Dermis blood vessel endothelial cell (primary cell): ENCODE measurements at places on chromosomes 7 and 10. TPM values are rescaled to one million over a fixed set of nuclear protein-coding genes. Genes with fewer than 3 reads are reported as not detected.

GRCh38 chr7:117489911-117490310 lies 10.1 kb downstream of the CFTR start:
- DNase-seq: no peak

- no peak for DNase-seq
Measured at GRCh38 chr7:19020062-19020461, 97.4 kb downstream of the TWIST1 start.

GRCh38 chr7:127252778-127253280 lies at the start of gene GRM8:
TSS of gene GRM8 (minus strand) at chr7:127252941.
- peak; percentile 54 for DNase-seq

GRCh38 chr7:138842111-138842510 lies 44.1 kb upstream of the ATP6V0A4 start:
- DNase-seq: peak; percentile 40

GRCh38 chr7:87100326-87100725 lies 40.9 kb upstream of the ELAPOR2 start:
- no peak for DNase-seq

GRCh38 chr10:16828701-16829175 lies 11.5 kb upstream of the RSU1 start:
- DNase-seq: peak; percentile 92

DNA sequence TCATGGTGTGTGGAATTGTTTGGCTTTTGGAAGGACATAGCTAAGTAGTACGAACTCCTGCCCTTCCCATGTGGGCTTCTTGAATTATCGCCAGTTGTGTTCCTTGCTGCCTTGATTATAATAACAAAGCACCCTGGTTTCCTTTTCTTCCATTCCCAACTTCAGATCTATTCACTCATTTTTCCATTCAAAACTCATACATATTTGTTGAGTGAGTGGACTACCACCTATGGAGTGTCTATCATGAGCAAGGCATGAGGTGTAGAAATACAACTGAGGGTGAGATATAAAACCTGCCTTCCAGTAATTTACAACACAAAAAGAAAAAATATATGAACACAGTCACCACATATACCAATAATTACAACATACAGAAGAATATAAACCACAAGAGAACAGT lies 4.9 kb upstream of the COL17A1 start:
- no peak for DNase-seq

GRCh38 chr7:47737601-47738000 lies 155.7 kb upstream of the TNS3 start:
- no peak for DNase-seq

DNA sequence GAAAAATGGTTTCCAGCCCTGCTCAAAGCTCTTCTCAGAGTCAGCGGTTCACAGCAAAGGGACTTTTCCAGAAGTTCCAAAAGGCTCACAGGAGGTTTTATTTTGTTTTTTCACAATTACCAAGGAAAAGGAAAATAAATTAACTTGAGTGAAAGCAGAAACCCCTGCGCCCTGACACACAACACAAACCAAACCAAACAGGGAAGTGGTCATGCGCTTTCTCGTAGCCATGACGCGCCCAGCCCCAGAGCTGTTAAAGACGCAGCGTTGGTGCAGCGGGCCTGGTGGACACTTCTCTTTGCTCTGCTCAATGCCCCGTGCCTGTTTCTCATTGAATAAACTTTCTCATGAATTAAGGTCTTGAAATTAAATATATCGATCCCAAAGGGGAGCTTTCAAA lies 134.4 kb upstream of the LYZL2 start:
- DNase-seq: no peak

GRCh38 chr10:77187376-77187999 lies 450.1 kb downstream of the KCNMA1 start:
- DNase-seq: no peak

DNA sequence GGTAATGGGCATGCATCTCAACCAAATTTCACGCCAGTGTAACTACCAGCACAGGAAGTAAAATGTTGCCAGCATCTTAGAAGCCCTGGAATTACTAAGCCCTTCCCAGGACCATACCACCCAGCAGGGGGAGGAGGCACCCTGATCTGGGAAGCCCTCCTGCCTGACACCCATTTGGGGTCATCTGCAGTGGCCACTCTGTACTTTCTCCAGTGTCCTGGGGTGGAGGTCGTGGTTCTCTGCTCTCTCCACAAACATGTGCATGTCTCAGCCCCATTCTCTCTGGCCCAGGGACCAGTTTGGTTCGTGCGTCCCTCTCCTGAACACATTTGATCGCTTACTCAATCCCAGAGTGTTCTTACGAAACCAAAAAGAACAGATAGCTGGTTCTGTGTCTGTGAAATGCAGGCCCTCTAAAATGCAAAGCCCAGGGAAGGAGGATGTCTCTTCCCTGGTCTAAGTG lies 9.4 kb upstream of the LRRC27 start:
- no peak for DNase-seq

DNA sequence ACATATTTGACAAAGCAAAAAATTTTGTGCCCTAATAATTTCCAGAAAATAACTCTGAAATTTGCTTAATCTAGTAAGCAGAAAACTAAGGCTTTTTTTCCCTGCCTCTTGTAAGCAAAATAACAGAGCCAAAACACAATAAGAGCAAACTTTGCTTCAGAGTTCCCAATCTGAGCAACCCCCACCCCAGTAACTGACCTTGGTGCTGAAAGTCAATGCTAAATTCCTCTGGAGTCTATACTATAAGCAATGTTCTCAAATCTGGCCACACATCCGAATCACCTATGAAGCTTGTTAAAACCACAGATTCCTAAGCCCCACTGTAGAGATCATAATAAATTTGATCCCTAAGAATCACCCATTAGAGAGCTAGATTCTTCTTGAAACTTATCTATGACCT lies 150.5 kb downstream of the ELAPOR2 start:
- peak; percentile 14 for DNase-seq

- no peak for DNase-seq
Measured at GRCh38 chr10:72550239-72550638, 75.6 kb downstream of the MICU1 start.

DNA sequence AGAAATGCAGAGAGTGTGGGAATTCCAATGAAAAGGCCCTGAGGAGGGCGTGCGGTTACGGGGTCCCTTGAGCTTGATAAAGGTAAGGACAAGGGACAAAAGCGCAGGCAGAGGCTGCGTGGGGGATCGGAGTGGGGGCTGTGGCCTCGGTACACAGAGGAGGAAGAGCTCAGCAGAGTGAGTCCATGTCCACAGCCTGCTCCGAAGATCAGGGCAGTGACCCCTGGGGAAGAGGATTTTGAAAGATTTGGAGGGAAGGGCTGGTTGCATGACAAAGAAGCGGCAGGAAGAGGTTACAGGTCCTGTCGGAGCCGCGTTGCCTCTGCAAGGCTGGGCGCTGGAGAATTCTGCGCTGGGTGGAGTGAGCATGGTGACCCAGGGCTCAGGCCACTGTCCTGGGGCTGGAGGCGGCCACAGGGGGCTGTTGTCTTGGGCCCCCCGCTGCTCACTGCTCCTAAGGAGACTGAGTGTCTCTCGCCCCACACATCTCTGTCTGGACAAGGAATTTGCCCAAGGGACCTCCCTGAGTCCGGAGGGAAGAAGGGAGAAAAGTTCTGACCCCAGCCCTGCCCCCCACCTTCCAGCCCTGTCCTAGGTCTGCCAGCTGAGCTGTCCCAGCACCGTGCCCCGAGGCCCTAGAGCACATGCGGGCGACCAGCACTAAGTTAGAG lies 69.8 kb upstream of the INSIG1 start:
- no peak for DNase-seq

DNA sequence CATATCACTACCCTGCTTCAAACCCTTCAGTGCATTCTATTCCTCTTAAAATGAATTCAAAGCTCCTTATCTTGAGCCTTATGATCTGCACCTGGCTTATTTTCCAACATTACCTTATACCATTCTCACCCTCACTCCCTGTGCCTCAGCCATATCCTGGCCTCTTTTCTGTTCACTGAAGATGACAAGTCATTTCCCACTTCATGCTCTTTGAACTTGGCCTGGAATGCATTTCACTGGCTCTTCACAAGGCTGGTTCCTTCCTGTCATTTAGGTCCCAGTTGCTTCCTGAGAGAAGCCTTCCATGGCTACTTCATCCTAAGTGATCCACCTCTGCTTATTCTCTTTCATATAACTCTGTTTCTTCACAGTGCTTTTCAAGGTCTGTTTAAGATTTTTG lies 3.2 kb upstream of the LIPF start:
- DNase-seq: peak; percentile 45

DNA sequence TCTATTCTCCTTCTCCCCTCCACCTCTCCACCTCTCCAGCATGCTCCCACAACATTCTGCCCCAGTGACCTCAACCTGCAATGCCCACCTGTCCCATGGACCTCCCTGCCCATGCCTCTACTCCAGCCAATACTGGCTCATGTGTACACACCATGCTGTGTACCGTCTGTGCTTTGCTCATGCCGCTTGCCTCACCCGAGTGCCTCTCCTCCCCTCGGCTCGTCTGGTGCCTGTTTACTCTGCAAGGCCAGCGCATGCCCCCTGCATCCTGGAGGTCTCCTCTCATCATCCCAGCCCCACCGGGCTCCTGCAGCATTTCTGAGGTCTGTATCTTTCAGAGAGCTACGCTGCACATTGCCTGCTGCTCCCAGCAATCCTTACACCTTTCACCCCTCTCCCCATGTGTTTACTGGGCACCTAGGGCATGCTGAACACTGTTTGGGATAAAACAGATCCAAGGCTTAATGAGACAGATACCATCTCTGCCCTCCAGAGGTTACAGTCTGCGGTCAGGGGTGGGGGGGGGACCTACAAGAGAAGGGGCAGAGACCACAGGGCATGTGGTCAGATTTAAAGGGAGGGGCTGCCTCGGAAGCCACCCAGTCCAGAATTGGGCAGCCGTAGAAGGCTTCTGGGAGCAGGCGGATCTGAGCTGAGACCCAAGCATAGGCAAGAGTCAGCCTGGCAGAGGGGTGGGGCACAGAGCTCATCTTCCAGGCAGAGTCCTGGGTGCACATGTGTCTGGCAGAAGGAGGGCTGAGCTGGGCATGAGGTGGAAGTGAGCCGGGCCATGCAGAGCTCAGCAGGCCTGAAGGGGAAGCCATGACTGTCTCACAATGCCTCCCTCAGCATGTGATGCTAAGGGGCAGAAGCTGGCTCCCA lies 29.6 kb upstream of the PSAP start:
- no peak for DNase-seq

DNA sequence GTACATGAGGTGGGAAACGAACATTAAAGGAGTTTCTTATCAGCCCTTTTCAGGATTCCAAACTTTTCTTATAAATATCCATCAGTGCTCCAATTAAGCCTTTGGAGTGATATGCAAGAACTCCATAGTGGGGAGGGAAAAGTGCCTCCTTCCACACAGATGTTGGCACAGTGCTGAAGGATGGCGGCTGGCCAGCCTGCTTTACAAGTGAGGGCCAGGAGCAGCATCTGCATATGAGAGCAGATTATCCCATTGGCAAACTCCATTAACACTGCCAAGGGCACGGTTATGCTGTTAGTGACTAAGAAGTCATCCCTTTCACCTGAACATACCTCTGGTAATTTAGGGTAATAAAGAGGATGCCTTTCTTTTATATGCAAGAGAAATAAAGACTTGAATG lies 543.1 kb downstream of the CNTNAP2 start:
- no peak for DNase-seq

- peak; percentile 22 for DNase-seq
Measured at GRCh38 chr7:51369746-51370145, 53.1 kb upstream of the COBL start.

DNA sequence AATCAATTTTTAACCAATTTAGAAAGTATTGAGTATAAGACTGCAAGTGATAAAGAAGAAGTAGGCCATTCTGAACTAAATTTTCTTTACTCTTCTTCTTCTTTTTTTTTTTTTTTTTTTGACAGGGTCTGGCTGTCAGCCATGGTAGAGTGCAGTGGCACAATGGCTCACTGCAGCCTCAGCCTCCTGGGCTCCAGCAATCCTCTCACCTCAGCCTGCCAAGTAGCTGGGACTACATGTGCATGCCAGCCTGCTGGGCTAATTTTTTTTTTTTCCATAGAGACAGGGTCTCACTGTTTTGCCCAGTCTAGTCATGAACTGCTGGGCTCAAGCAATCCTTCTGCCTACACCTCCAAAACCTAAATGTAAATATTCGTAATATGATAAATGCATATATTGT lies 63.2 kb downstream of the DGKB start:
- DNase-seq: no peak

- DNase-seq: no peak
Measured at GRCh38 chr7:41428381-41428780, 274.5 kb downstream of the INHBA start.

DNA sequence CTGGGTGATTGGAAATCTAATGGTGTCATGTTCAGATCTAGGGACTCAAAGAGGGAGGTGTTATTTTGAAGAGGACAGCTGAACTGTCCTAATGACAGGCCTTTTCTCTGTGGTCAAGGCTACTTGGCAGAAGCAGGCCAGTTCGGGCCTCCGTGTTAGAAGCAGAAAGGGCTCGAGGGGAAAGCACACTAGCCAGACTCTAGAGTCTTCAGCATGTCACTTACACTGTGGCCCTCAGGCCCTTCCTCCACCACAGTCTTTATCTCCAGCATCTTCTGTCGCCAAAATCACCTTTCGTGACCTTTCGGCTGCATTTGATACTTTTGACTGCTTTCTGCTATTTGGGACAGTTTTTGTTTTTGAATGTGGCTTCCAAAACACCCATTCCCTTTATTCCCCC lies 123.3 kb downstream of the CNNM2 start:
- DNase-seq: no peak

DNA sequence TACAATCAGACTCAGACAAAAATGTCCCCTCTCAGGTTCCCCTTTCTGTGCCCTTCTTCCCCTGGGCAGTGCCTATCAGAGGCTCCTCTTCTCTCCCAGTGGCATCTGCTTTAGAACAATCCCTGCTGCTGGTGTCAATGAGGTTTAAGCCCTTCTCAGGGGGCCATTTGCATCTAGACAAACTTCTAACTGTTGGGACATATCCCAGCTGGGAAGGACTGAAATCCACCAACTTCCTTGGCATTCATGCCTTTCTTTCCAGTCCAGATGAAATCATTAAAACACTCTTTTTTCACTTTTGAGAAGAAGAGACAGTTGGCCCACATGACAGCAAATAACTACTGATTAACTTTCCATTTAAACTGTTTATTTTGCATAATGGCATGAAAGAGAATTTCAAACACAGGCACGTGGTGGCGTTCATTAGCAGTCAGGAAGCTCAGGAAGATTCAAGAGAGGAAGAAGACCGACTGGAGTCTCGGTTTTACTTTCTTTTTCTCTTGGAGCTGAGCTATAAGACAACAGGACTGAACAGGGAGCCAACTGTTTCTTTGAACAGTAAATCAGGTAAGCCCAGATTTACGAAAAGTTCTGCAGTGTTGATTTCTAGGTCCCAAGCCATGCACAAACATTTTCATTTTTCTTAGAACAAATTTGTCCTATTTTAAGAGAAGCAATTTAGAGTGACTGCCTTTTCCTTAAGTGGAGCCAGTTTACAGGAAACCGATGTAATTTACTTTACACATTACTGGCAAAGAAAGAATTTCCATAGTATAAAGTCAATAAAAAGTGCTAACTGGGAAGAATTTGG lies at the start of gene GIMAP2:
TSS of gene GIMAP2 (plus strand) at position 488 of the 811 bp plus-strand sequence. CDS start 1,354 bp downstream, outside the sequence.
- peak; percentile 76 for DNase-seq

TMEM176A gene
- not detected in 2 replicates for total RNA-seq

FGFR2 gene
- total RNA-seq: 0.42 and 1.7 TPM in 2 replicates

FZD8 gene
- total RNA-seq: 25.6 and 30.5 TPM in 2 replicates

CLCN1 gene
- not detected in 2 replicates for total RNA-seq

NOLC1 gene
- total RNA-seq: 29.6 and 38.9 TPM in 2 replicates

MMD2 gene
- total RNA-seq: not detected in 2 replicates
